ENCODE measurements at places on chromosomes 2 and 18.

DNA sequence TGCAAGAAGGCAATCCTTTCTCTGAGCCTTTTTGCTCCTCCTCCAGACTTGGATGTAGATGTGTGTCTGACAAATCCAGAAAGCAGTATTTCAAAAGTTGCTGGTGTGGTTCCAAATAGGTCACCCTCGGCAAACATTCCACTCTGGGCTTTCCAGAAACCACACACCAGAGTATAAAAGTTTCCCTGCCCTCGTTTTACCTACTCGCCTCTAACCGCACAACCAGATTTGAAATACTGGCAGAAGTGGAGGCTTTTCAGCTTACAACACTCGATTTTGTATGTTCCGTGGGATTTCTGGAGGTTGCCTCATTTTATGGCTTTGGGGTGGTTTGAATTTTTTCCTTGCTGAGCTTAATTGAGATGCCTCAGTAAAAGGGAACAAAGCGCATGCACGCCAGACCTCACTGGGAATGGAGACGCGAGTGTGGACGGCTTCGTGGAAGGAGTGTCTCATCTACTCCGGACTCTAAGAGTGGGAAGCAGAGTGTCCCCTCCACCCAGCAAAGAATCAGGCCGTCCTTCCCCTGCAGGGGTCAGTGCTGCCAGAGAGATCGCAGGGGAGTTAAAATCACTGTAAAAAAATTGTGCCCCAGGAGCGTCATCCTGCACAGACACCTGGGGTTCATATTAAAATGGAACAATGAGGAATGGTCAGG is 44.0 kb upstream of the RPL31 start:
- DNase-seq: peak; percentile 91

DNA sequence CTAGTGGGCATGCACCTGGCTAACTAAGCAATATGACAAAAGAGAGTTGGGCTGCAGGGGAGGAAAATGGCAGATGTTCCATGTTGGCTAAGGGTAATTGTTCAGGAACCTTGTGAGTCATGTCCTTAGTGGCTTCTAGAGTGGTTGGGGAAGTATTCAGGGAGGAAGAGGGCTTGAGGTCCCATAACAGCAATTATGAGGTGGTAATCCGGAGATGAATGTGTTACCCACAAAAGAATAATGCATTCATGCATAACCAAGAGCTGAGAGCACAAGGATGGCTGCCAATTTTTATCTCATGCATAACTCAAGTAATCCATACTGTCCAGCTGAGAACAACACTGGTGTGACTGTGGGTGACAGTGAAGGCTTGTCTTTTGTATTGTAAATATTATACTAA is 42.9 kb downstream of the TMEFF2 start:
- DNase-seq: peak; percentile 18

DNA sequence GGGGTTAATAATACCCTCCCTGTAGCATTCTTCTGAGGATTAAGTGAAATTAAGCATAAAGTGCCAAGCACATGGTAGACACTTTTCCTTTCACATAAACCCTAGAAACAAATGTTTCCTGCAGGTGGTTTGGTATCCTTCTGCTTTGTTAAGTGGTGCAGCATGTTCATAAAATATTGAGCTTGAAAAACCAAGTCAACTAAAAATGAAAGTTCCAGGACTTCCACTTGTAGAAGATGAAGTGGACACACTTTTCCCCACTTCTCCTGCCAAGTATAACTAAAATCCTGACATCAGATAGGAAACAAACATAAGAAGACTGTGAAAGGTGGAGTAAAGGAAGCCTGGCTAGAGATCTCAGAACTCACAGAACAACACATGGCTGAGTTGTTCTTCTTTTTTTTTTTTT is 90.5 kb downstream of the COLEC12 start:
- no peak for DNase-seq

DNA sequence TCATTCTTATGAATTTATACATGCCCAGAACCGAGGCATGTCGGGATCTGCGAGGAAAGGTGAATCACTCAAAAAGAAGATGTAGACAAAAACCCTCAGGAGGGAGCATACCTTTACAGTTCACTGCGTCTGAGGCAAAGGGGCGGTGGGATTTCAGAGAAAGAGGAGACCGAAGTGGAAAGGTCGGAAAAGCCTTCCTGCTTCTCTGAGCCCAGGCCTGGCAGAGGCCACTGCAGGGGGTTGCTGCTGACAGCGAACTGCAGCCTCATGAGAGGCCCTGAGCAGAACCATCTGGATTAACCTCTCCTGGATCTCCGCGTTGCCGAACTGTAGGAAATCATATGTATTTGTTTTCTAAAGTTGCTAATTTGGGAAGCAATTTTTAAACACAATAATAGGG is 713.1 kb upstream of the SOX11 start:
- no peak for DNase-seq

DNA sequence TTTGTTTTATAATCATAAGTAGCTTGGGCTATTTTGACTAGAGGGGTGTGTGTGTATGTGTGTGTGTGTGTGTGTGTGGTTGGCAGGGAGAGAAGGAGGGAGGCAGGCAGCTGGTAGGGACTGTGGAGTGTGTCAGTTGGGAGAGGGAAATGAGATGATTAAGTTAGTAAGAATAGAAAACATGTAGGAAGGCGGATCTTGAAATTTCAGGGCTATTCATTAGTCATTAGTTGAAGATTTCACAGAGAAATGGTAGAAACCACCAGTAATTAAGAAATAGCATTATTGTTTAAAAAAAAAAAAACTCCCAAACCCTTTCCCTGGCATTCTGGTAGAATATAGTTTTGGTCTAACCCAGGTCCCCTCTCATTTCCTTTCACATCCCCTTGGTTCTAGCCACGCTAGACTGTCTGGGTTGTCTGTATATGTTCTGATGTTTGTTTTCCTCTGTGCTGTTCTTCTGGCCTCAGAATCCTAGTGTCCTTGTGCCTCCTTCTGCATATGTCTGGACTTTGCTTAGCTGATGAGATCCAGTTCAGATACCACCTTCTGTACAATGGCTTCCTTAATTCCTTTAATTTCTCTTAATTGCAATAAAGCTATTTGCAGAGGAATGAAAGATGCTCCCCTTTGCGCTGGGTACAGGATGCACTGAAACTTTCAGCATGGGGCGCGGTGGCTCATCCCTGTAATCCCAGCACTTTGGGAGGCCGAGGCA is 161.6 kb downstream of the NEDD4L start:
- DNase-seq: peak; percentile 88

DNA sequence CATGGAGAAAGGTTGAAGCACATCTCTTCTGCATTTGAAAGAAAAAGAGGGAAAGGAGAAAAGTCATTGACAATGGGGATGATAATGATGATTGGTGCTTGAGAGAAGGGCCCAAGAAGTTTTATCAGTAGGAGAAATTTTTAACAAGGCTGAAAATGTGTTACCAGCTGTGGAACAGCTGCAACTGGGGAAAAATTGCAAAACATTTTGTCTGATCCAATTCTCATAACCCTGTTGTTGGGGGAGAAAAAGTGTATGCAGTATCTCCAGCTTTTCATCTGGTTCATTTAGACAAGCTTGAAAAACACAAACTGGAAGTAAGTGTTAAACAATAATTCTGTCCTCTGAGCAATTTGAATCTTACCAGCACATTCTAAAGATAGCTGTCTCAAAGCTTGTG is 92.7 kb downstream of the CSRNP3 start:
- no peak for DNase-seq

GRCh38 chr2:149892563-149892962 is 305.0 kb upstream of the MMADHC start:
- DNase-seq: no peak

GRCh38 chr2:190999058-190999457 is 14.9 kb downstream of the STAT1 start:
- DNase-seq: no peak

GRCh38 chr2:147846412-147847081 is 1.7 kb downstream of the ACVR2A start:
- peak; percentile 14 for DNase-seq

DNA sequence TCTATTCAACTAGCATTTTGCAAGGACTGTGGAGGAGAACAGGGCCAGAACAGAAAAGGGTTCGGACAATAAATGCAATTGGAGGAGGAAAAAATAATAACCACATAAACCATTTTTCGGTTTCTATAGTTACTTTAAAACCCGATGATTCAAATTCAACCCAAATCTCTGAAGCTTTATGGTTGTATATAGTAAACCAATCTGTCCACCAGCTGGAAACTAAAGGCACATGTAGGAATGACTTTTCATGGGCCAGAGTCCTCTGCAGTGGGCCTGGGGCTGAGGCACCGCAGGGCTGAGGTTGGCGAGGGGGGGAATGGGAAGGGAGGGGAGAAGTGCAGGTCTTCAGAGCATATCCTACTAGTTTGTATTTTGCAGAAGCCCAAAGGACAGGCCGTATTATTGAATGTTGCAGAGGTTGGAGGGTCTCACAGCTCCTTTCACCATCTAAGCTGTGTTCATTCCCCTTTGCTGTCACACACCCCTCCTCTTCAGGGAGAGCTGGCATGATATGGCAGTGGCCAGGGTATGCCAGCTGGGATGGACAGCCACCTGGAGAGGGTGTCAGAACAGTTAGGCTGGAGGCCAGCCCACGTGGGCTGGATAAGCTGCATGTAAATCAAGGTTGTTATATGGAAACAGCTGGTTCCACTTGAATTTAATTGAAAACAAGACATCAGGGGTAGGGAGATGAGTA is 267.1 kb downstream of the PRKCE start:
- DNase-seq: no peak

- DNase-seq: no peak
Observed at GRCh38 chr2:157447031-157447430, 3.1 kb upstream of the CYTIP start.

GRCh38 chr2:227849906-227850305 is 21.5 kb upstream of the DAW1 start:
- DNase-seq: peak; percentile 75

- DNase-seq: peak; percentile 32
Observed at GRCh38 chr2:46964835-46965560, 49.4 kb upstream of the MCFD2 start.

DNA sequence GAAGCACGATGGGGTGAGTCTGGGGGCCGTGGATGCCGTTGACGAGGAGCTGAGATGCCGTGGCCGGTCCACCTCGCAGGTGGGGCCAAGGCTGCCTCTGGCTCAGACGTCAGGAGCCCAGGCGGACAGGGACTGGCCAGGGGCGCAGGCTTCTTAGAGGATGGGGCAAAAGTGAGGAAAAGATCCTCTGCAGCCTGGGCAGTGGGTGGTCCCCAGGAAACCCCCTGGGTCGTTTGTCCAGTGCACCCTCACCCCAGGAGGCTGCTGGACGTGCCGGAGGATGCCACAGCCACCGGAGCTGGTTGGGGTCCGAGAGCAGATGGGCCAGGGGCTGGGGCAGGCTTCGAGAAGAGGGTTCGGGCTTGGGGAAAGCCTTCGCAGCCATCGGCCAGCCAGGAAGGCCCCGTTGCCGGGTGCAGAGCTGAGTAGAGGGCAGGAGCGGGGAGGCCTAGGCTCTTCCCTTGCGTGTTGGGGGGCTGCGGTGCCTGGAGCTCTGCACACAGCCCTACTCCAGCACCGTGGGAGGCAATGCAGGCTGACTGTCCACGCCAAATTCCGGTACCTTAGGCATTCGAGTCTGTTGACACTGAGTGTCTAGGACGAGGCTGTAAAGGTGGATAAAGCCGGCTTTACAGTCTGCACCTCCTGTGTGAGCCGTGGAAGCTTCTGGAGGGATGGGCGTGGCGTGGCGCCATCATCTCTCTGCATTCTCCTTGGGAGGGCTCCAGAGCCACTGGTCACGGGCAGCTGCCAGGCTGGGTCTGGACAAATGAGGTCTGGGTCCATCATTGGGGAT is 18.8 kb downstream of the GPC1 start:
- DNase-seq: no peak

DNA sequence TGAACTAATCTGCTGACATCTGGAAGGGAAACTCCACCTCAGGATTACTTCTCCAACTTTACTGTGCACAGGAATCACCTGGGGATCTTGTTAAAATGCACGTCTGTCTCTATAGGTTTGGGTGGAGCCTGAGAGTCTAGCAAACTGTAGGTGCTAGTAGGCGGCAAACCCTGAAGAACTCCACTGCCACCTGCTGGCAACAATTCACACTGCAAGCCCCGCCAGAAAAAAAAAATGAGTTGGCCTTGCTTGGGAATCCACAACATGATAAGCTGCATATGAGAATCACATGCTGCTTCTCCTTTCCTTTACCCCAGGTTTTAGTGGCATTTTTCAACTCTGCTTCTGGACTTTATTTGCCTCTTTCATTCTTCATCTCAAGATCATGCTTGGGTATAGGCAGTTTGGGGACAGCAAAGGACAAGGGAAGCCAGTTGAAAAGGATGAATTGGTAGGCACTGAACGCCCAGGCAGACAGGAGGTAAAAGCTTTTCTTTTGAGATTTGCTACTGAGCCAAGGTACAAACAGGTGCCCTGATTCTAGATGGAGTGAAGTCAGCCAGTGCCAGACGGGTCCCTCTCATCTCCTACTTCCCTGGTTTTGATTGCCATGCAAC is 88.8 kb downstream of the VIT start:
- DNase-seq: peak; percentile 85

DNA sequence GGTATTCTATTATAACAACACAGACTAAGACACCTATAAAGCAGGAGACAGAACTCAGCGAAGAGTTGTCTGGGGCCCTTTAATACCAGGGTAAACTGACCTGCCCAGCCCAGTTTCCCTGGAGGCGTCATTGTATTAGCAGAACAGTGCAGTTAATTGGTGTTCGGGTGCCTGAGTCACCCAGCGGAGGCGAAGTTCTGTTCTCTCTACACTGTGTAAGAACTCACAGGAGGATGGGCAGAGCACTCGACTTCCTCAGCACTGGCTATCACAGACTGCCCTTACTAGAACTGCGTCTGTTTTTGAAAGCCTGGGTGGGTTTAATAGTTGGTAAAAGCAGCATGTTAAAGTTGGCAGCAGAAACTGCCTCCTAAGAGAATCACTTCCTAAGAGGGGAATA is 106.5 kb upstream of the ATP8B1 start:
- DNase-seq: no peak

DNA sequence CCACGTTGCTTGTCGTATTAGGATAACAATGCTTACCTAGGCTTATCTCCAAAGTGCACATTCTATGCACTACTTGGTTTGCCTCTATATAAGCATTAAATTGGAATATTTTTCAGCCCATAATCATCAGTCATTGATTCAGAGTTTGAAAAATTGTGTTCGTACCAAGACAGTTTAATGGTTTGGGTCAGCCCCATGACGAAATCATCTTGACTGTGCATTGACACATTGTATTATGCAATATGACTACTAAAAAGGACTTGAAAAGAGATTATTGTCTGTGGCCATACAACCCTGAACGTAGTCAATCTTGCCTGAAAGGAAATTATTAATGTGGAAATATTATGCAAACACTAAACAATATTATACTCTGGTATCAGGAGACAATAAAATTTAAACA is 141.3 kb downstream of the EML6 start:
- no peak for DNase-seq

- DNase-seq: no peak
Observed at GRCh38 chr2:204282525-204282924, 262.8 kb upstream of the PARD3B start.
